ENCODE measurements at places on chromosomes 5 and 9.

DNA sequence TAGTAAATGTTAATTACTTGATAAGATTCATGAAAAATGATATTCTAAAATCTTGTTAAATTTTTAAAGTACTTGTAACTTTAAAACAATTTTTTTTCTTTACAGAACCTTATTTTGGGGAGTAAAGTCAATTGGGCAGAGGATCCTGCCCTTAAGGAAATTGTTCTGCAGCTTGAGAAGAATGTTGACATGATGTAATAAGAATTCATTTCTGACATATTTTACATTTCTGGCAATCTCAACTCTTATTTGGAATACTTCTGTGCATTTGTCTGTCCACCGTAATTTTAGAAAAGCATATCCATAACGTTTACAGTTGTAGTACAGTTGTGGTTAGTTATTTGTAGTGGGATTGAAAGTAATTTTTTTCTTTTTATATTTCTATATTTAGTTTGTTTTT is 20.2 kb downstream of the CENPH start:
- no peak for DNase-seq

GRCh38 chr9:126851286-126851880 is 9.1 kb upstream of the ZBTB34 start:
- no peak for DNase-seq

DNA sequence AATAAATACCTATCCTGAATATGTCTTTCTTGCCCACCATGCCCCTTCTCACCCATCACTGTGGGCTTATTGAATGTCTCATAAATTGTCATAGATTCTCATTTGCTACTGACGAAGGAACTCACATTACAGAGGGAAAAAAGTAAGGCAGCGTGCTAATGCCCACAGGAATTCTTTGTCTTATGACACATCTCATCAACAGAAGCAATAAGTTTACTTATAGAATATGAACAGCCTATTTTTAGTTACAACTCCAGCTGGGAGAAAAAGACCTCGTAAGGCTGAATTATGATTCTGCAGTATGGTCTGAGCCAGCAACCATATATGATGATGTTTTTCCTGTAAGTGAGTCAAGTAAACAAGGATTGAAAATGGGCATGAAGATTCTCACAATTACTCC is 22.4 kb upstream of the ATG10 start:
- DNase-seq = no peak

DNA sequence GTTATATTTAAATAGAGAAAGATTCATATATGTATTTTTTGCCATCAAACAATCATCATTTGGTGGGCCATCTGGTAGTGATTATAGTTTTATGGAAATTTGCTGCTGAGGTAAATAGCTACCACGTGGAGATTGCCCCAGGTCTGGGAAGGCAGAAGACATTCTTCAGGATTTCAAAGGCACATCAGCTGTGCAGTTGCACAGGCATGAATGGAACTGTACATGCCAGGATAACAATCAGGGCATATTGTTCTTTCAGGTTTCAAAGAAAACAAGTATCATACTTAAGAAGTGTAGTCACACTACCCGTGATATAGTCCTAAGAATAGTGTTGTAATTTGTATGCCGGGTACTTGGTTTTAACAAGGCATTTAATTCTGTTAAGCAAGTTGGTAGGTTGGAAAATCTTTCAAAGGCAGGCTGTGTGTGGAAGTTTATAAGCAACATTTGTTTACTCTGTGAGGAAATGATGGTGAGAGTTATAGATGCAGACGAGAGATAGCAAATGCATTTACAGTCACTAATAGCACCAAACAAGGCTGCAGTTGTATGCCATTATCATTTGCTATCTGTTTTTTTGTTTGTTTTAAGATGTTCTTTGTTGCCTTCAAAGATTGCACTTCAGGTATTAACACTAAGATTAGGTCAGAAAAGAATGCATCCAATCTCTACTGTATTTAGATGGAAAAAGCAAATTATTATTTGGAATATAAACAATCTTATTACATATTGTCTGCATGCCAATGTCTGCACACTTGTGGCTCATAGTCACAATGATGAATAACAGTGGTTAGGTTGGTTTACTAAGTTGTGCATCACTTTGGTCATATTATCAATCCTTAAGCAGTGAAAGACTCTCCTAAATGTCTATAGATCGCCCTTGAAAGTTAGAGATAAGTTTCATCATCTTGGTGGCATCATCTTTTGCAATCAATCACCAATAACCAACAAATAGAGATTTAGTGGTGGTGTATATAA is 55.3 kb downstream of the RPS23 start:
- DNase-seq = no peak

- DNase-seq = no peak
These were observed 21.7 kb downstream of the ERGIC1 start for GRCh38 chr5:172855597-172856292.

- DNase-seq = no peak
These were observed 20.5 kb downstream of the MAST4 start for GRCh38 chr5:66616520-66617225.

GRCh38 chr5:145198525-145199260 is 636.4 kb downstream of the PRELID2 start:
- DNase-seq = no peak
